ENCODE measurements at places on chromosomes 3 and 15. TPM values are rescaled to one million over a fixed set of nuclear protein-coding genes. Genes with fewer than 3 reads are reported as not detected.

The MME gene
- total RNA-seq: 42.0 TPM

The B3GALNT1 gene
- total RNA-seq: 21.2 TPM

The C3orf52 gene
- 2.5 TPM for total RNA-seq

The ITGA11 gene
- total RNA-seq: 190 TPM

The GLDN gene
- 3.7 TPM for total RNA-seq

The THPO gene
- total RNA-seq: 0.10 TPM

The DNAH12 gene
- 0.13 TPM for total RNA-seq

The FANCD2 gene
- total RNA-seq: 3.1 TPM

The FAM107A gene
- 0.07 TPM for total RNA-seq

The UTS2B gene
- total RNA-seq: 0.53 TPM

The FOXL2 gene
- total RNA-seq: 0.10 TPM

The CELF6 gene
- total RNA-seq: 0.23 TPM

The UBAP1L gene
- total RNA-seq: 2.2 TPM

The UPK1B gene
- total RNA-seq: 0.98 TPM

The RBMS3 gene
- total RNA-seq: 68.2 TPM

The FANCD2OS gene
- not detected for total RNA-seq

The FBXO22 gene
- total RNA-seq: 53.9 TPM

The ADAMTS17 gene
- total RNA-seq: 4.8 TPM

The COL6A5 gene
- not detected for total RNA-seq

The TOPAZ1 gene
- total RNA-seq: not detected

The IL16 gene
- total RNA-seq: 0.20 TPM

The LRRC2 gene
- 1.5 TPM for total RNA-seq

The CPEB1 gene
- 14.1 TPM for total RNA-seq

The PRSS50 gene
- total RNA-seq: not detected

The DUOXA2 gene
- not detected for total RNA-seq

The FSTL1 gene
- total RNA-seq: 1,906 TPM

The TUSC7 gene
- not detected for total RNA-seq

The P2RY1 gene
- total RNA-seq: 0.59 TPM

The ANKRD34C gene
- total RNA-seq: not detected

The LMLN gene
- total RNA-seq: 15.1 TPM

The OR5K4 gene
- total RNA-seq: not detected

The MCF2L2 gene
- 0.33 TPM for total RNA-seq

The DAPK2 gene
- total RNA-seq: 0.98 TPM

The SLTM gene
- 44.4 TPM for total RNA-seq

The RAB6B gene
- 4.2 TPM for total RNA-seq

The STAG1 gene
- total RNA-seq: 36.6 TPM

The GOLGA8J gene
- not detected for total RNA-seq

The ATP13A5 gene
- total RNA-seq: not detected

The TNNC1 gene
- total RNA-seq: 0.23 TPM

The SEMA6D gene
- total RNA-seq: 4.4 TPM
